ENCODE measurements at places on chromosomes 11 and 22. TPM values are rescaled to one million over a fixed set of nuclear protein-coding genes. Genes with fewer than 3 reads are reported as not detected.

GRCh38 chr11:7450836-7451235, 34.5 kb upstream of the OLFML1 start:
- no peak for DNase-seq

- no peak for DNase-seq
These were observed 82.8 kb downstream of the FBXO7 start for GRCh38 chr22:32557444-32557843.

DNA sequence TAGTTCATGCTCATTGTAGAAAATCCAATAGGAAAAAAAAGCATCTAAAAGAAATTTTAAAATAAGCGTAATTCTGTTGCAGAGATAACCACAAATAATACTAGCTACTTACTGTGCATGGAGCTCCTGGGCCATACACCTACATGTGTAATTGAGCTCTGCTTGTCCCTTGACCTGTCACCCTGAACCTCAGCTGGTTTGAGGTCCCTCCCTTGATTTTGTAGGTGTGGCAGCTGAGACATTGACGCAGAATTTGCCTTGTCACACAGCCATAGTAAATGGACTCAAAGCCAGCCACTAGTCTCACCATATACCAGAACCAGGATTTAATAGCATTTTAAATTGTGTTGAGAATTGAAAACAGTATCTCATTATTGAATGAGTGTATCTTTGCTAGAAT, 135.3 kb downstream of the MORC2 start:
- DNase-seq = no peak

DNA sequence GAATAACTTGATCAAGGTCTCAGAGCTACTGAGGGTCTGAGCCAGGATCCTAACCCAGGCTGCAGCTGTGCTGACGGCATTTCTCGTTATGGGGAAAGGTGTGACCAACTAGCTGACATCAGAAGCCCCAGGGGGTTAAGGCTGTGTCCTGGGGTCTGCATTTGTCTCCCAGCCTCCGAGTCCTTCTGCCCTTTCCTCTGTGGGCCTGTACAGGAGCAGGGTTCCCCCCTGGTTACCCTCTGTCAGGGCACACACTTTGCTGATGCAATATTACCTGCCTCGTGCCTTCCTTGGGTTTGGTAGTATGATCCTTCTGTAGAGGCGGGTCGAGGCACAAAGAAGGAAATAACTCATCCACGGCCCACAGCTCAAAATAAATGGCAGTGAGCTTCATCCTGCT, 183.0 kb downstream of the TBC1D22A start:
- no peak for DNase-seq

DNA sequence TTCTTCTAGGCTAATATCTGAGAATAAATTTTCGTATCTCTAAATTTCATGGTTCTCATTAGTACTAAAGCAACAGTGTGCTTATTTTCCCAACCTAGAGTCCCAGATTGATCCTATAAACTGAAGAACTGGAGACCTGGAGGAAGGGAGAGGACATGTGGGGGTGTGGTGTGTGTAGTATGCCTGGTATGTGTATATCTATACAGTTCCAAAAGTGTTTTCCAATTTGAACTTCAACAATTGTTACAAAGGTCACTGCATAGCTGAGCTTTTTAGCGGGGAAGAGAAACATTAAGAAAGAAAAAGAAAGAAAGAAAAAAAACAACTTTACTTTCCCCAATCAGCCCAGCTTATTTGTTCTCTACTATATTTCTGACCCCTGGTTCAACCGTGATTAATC, 152.1 kb downstream of the SOX6 start:
- DNase-seq = no peak

DNA sequence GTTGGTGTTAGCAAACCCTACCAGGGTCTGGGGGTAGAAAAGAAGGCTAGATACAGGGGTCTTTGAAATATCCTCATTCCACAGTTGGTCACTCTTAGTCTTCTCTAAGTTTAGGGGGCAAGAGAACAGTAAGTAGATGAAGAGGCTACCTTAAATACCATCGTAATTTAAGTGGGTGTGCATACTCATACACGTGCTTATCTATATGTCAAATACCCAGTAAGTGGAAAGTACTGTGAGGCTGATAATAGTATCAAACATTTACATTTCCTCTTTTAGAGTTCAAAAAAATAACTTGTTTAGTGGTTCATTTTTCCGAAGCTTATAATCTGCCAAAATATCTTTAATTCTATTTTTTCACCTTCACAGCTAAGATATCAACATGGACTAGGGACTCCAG, 90.7 kb downstream of the WNT11 start:
- no peak for DNase-seq

DNA sequence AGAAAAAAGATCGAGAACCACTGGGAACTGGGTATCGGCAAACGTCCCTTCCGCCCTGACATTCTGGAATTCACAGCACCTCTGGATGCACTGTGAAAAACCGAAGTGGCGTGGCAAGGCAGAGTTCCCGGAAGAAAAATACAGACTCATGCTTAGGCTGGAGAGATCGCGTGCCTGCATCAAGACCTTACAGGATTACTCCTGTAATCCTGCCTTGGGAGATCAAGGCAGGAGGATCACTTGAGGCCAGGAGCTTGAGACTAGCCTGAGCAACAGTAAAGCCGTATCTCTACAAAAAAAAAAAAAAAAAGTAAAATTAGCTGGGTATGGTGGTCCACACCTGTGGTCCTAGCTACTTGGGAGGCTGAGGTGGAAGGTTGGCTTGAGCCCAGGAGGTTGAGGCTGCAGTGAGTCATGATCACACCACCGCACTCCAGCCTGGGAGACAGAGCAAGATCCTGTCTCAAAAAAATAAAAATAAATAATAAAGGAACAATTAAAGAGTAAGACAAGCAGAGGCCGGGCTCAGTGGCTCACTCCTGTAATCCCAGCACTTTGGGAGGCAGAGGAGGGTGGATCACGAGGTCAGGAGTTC, 19.9 kb upstream of the TEF start:
- no peak for DNase-seq

GRCh38 chr11:17887779-17888178, 125.1 kb downstream of the SERGEF start:
- DNase-seq = no peak

- no peak for DNase-seq
These were observed 31.4 kb downstream of the CREB3L1 start for GRCh38 chr11:46308631-46309419.

CLMP gene
- polyA plus RNA-seq = 42.3 TPM

TOLLIP gene
- polyA plus RNA-seq = 37.7 TPM

DNA sequence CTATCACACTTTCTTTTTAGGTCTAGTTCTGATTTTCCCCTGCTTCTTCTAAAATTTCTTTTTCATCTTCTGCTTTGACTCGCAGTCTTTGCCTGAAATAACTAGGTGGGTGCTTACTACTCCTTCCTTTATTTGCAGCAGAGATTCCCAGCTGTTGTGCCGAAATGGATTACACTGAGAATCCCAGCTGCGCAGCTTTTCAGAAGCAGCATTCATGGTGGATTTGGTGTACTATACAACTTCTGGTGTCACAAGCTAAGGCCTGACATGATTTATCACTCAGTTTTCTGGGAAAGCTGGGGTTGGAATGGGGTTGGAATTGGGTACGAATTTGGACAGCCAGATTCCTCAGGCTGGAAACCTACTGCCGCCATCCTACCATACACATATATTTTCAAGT, 6.0 kb upstream of the XKR3 start:
- no peak for DNase-seq

GRCh38 chr22:20885557-20886323, 26.9 kb downstream of the SNAP29 start:
- DNase-seq = peak; percentile 62

TLCD5 gene
- polyA plus RNA-seq = 10.2 TPM

DNA sequence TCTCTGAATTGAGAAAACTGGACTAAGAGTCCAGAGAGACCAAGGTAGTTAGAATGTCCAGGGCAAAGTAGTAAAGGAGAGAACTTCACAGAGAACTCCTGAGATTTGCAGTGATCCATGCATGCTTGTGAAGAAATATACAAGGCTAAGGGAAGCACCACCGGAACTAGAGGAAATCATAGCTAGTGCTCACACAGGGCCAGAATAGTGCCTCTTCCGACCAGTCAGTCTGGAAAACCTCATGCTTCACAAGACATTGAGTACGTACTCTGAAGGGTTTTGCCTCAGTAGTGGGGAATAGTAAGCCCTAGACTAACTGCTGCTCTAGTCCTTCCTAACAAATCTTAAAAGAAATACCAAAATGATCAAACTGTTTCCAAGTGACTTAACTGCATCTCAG, 108.0 kb downstream of the LRRC32 start:
- DNase-seq = no peak

GRCh38 chr22:46796566-46797195, 34.2 kb downstream of the TBC1D22A start:
- DNase-seq = no peak

OR56B1 gene
- not detected for polyA plus RNA-seq
